ENCODE measurements at places on chromosomes 1 and 21.

GRCh38 chr1:37653906-37654305, 19.2 kb upstream of the RSPO1 start:
- no peak for DNase-seq

- no peak for DNase-seq
These were observed 20.1 kb downstream of the DYRK3 start for GRCh38 chr1:206655471-206655882.

DNA sequence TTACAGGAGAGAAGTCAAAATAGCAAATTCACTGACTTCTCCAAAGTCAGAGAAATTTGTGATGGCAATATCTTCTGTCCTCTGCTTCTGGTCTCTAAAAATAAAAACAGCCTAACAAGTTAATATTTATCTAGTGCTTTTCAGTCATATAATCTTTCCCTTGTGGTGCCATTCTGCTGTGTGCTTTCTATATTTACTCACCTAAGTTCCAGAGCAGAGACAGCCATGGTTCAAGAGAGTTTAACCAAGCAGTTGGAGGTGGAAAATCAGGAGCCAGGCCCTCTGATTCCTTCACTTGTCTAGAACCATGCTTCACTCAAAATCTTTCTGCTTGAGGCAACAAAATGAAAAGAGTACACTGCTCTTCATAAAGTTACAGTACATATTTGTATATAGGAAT, 39.3 kb downstream of the BRINP2 start:
- DNase-seq = no peak

DNA sequence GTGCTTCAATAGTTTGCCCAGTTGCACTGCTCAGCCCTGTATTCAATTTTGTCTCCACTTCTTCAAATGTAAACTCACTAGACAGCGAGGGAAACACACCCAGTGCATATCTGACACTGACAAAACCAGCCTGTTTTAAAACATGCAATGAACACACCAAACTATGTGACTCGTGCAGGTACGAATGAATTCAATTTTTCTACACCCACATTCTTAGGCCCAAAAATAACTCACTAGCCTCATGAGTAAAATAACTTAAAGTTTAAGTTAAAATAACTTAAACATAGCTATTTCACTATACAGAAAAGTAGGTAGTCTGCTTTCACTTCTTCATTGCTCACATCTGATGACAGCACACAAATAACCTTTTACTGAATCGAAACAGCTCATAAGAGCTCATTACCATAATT, 21.1 kb downstream of the TTC13 start:
- no peak for DNase-seq

DNA sequence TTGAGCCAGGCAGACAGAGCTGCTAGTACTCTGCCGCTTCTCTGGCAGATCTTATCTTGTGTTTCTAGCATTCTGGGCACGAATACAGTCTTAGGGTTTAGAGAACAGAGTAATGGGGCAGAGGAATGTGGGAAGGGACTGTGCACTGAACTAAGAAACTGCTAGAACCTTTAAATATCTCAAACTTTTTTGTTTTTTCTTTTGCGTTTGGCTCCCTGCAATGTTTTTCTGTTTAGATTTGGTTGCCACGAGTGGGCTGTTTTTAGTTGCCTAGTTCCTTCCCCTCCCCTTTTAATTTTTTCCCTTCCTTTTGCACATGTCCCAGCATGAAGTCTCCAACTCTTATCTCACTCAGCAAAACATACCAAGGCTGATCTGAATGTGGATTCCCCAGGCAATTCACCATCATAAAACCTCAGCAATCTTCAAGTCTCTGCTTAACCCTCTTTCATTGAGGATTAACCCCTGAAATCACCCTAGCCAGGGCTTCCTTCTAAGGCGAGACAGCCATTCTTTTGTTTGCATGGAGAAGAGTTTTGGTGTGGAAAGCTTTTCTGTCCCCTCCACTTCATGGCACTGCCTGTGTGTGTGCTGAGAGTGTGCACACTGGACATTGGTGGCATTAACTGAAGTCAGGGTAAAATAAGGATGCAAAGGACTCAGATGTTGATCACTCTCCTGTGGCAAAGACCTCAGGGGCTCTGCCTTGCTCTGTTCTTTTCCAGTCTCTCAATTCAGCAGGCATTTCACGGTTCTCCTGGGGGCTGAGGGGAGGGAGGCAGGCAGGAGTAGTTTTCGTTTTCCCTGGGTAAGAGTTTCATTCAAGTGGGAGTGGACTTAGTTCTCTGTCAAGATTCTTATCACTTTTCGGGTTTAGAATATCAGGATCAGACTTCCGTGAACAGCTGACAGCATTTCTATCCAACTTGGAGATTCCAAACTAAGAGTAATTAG, 2.8 kb upstream of the ATF3 start:
- no peak for DNase-seq

DNA sequence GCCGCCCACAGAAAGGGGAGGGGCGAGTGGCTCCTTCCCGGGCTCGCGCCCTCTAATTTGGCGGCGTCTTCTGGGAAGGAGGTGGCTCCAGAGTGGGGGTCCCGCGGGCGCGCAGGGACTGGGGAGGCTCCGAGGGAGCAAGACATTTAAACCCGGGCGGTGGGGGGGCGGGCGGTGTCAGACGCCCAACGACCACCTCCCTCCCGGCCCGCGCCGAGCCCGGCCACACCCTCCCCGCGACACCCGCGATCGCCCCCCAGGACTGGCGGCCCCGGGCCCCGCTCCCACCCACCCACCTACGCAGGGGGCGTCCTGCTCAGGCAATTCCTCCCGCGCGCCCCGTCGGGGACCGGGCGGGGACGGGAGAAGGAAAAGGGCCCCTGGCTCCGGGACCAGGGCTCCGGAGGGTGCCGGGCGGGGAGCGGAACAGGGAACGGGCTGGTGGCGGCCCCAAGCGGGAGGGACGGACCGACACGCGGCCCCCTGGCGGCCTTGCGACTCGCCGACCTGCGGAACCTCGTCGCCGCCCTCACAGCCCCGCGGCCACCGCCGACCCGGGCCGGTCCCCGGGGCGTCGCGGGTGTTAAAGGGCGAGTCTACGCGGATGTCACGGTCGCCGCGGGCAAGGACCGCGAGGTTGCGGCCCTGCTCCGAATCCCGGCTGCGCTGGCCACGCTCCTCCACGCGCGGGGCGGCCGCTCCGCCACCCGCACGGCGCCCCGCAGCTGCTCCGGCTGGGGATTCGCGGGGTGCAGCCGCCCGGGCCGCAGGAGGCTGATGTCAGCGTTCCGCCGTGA, 94.0 kb upstream of the FMN2 start:
- no peak for DNase-seq

- no peak for DNase-seq
These were observed 19.9 kb upstream of the HMGCL start for GRCh38 chr1:23845163-23845562.

GRCh38 chr21:46116189-46116775, 18.4 kb downstream of the COL6A2 start:
- DNase-seq = no peak

- peak; percentile 25 for DNase-seq
These were observed 86.9 kb upstream of the KCNE2 start for GRCh38 chr21:34276711-34277425.

DNA sequence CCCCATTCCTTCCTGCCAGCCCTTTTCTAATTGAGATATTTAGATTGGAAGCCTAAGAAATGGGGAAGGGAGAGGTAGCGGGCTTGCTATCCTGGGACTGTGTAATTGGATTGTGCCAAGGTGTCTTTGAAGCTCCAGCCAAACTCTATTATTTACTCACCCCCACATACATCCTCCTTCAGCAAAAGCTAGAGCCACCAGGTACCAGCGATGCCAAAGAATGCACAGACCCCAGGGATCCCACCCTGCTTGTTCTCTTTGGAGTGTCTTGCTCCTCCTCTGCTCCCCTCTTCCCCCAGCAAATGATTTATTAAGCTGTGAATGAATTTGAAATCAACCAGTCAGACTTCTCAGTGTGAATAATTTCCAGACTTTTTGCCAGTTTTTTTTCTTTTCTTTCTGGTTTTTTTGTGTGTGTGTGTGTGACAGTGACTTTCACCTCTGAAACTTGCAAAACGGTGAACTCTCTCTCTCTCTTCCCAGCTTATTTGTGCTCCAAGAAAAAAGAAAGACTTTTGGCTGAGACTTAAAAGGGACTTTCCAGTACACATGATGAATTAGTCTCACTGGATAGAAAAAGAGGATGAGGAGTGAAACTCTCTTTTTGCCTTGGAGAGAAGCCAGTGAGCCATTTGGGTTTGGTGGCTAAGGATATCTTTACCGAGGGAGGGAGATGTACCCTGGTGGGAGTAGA, 1.8 kb downstream of the VASH2 start:
- DNase-seq = no peak

DNA sequence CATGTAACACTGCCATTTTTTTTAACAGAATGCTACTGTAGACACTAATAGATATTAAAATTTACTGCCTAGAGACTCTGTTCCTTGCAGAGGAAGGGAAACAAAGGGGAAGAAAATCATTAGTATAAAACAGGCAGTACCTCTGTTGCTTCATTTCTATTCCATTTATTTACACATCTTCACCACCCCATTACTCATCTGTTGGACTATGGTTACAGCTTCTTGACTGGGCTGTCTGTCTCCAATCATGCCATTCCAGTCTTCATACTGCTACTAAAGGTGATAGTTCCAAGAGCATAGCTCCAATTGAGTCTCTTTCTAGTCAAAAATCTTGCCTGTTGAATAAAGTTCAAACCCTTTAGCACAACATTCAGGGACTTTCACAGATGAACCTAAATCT, 22.2 kb upstream of the GPR25 start:
- DNase-seq = no peak

DNA sequence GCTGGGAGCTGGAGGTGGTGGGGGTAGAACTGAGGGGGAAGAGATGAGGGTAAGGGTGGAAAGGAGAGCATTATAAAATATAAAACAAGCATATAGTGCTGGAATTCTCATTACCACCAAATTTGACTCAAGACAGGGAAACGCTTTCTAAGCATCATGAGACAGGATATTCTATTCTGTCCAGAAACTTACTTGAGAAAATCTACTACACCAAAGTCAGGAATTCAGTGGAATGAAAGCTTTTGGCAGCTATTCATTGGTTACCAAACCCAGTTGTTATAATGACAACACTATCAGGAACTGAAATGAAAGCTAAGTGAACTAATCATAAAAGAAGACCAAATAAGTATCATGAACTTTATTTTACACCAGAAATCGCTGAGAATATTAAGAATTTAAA, 14.5 kb downstream of the AIDA start:
- DNase-seq = no peak

- no peak for DNase-seq
These were observed 23.8 kb downstream of the PRDM2 start for GRCh38 chr1:13723810-13724209.

All from A172 (cell line).